ENCODE measurements at places on chromosomes 16 and 17.

DNA sequence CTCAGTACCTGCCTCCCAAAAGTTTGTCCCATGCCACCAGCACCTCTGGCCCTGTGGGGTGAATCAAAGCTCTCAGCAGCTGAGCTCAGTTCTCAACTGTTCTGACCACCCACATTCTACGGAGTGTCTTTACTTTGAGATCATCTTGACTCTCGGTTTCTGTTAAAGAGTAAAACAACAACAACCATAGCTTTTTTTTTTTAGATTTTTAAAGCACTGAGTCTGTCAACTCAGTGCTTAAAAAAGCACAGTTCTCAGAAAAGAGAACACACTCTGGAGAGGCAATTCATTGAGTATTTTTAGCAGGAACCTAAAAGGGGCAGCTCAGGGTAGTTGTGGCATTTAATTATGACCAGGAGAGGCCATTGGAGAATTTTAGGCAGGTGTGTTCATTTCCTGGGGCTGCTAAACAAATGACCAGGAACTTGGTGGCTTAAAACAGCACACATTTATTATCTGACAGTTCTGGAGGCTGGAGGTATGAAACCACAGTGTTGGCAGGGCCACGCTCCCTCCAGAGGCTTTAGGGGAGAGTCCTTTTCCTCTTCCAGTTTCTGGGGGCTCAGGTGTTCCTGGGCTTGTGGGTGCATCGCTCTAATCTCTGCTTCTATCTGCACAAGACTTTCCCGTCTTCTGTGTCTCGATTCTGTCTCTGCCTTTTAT is 6.7 kb upstream of the WFIKKN2 start:
- no peak for DNase-seq

- DNase-seq: no peak
Observed at GRCh38 chr16:89374393-89374960, 115.9 kb downstream of the ANKRD11 start.

DNA sequence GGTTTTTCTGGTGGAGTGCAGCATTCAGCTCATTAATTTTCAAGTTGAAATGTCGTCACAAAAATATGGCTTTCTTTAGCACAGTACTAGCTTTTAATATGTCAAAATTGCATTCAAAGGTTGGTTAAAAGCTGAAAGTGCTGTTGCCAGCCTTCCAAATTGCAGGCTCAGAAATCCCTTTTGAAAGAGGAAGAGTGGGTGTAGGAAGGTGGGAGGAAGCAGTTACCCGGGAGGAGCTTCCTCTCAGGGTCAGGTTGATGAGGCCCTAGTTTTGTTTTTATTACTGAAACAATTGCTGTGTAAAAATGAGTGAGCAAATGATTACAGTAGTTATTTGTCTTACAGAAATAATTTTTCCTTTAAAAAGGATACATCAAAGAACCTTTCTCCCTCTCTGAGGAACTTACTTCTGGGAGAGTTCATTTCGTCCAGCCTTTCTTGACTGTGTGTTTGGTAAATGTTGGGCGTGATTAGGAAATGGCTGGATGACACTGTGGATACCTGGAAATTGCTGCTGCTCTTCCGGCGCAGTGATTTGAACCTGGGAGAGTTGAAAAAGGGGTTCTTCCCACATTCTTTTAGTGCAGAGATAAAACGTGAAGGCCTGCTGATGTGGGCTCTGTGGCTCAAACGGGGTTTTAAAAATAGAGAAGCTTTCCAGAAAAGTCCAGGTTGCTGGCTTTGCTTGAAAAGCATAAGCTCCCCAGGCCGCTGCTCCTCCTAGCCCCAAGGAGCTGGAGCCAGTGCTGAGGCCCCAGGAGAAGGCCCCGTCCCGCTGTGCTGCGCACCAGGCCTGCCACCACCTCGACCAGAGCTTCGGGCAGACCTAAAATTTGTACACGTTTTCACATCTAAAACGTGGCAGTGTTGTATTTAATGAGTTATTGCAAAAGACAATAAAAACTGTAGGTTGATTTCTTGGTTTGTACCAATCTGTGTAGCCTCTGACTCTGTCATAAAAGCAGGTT is 41.7 kb downstream of the SEC14L1 start:
- DNase-seq: no peak

DNA sequence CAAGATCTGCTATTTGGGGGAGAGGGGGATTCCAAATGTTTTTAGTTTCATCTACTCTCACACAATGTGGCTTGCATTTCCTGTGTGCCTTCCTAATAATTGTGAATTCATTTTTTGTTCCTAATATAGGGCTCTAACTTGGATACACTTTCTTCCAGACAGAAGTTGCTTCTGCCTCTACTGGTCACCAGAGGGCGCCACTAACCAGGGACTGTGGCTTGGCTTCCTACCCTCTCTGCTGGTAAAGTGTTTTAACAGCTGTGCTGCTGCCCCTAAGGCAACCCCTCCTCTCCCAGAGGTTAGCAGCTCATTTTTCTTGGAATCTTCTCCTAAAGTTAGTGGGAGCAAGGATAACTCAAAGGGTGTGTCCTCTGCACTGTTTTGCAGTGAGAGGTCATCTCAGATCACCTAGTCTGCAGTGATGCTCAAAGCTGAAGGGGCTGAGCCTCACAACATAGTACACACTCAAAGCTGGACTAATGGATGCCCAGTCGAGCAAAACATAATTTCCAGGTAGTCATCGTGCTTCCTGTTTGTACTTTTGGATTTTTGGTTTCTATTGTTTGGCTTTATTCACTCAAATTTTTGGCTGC is 5.0 kb upstream of the PRSS54 start:
- DNase-seq: no peak

GRCh38 chr17:16986391-16986790 is 14.5 kb upstream of the TNFRSF13B start:
- no peak for DNase-seq

DNA sequence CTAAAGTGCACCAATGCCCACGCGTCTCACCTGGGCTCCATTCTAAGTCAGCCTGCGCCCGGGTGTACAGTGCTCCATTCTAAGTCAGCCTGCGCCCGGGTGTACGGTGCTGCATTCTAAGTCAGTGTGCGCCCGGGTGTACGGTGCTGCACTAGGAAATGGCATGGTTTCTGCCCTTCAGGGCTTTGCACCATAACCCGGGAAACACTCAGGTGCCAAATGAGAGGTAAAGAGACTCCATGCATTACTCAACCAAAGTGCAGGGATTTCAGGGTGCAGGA is 29.2 kb upstream of the FASN start:
- no peak for DNase-seq

DNA sequence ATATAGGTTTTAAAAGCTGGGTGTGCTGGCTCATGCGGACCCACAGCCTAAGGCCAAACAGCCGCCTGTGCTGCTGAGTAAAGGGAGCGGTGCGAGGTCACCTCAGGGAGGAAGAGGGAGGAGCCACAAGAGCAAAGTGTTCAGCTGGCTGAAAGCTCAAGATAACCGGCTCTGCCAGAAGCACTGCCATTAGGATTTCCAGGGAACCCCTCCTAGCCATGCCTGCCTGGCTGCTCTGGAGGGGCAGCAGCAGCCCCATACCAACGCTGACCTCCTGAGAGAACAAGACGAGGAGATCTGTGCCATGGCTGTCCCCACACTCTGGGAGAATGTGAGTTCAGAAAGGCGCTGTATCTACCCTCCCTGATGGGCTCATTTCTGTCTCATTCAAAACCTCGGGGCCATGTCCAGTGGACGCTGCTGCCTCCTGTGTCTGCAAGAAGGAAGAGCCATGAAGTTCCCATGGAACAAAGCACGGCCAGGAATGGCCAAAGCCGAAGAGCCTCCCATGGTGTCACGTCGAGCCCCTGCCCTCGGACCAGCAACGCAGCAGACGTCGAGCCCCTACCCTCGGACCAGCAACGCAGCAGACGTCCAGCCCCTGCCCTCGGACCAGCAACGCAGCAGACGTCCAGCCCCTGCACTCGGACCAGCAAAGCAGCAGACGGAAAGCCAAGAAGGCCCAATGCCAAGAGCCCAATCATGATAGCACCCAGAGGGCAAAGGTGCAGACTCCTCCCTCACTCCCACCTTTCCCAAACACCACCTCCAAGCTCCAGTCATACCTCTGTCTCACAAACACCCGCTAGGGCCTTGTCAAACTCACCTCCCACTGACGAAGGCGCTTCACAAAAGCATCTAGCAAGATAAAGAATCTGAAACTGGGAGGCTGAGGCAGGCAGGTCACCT is 107.0 kb downstream of the ANKRD11 start:
- no peak for DNase-seq

Data from neuronal stem cell (in vitro differentiated cells).